ENCODE measurements at places on chromosomes 7 and 10.

- DNase-seq: no peak
These were observed 148.9 kb downstream of the PARD3 start for GRCh38 chr10:34666008-34666704.

DNA sequence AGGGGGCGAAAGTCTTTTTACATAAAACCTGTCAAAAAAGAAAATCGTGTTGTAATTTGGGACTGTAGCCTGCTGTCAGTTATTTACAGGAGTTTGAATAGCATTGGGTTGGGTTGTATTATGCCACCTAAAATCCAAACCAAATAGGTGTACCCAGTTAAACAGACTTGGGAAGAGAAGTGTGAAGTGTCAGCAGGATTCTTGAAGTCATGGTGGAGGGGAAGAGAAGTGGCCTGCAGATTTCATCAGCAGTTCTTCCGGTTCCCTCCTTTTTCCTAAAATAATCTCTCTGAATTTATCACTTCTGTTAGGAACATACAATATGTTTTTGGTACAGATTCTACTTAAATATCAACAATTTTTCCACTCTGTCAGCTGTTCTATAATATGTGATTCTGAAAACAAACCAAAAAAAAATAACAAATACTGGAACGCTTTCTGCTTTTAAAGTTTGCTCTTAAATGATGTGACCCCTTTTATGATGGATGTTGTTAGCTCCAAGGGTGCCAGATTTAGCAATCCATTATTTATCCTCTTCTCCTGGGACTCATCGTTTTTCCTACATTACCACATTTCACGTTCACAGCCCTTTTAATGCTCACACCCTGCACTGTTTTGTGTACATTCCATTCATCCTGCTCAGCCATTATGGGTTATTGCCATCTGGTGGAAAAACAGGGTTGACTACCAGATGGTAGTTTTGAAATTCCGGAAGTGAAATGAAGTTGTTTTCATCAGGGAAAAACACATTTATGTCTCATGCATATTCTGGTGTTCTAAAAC lies 18.7 kb upstream of the ARHGAP12 start:
- DNase-seq: no peak

- DNase-seq: no peak
These were observed 21.7 kb downstream of the ZNF316 start for GRCh38 chr7:6658618-6659345.

DNA sequence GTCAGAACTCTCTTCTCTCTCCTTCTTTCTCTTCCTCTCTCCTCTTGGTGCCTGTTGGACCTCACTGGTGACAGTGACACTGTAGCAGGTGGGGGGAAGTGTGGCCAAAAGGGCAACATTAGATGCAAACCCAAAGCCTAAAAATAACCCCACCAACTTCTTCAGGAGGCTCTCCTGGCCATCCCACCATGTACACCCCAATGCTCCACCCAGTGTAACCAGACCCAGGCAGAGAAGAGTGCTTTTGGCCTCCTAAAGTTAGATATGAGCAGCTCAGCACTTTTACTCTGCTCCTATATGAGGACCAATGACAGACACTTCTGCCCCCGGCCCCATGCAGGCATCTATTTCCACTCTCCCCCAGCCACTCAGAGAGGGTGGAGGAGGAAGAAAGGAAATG lies 5.5 kb downstream of the MYOZ1 start:
- DNase-seq: no peak

DNA sequence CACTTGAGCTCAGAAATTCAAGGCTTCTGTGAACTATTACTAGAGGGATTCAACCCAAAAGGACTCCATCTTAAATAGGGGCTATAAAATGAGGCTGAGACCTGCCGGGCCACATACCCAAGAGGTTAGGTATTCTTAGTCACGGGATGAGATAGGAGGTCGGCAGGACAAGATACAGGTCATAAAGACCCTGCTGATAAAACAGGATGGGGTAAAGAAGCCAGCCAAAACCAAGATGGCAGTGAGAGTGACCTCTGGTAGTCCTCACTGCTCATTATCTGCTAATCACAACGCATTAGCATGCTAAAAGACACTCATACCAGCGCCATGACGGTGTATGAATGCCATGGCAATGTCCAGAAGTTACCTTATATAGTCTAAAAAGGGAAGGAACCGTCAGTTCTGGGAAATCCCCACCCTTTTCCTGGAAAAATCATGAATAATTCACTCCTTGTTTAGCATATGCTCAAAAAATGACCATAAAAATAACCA lies 101.2 kb upstream of the TRIM24 start:
- no peak for DNase-seq

All from stimulated activated CD4-positive, alpha-beta T cell treated with anti-CD3 and anti-CD28 coated beads, Interleukin-12 subunit alpha, Interleukin-12 subunit beta, amount 100 ng/mL, for 48 hours (primary cell).